ENCODE measurements at places on chromosomes 4 and X.
A peak's percentile ranks its signal among the peaks of the same experiment; 100 is the strongest.

DNA sequence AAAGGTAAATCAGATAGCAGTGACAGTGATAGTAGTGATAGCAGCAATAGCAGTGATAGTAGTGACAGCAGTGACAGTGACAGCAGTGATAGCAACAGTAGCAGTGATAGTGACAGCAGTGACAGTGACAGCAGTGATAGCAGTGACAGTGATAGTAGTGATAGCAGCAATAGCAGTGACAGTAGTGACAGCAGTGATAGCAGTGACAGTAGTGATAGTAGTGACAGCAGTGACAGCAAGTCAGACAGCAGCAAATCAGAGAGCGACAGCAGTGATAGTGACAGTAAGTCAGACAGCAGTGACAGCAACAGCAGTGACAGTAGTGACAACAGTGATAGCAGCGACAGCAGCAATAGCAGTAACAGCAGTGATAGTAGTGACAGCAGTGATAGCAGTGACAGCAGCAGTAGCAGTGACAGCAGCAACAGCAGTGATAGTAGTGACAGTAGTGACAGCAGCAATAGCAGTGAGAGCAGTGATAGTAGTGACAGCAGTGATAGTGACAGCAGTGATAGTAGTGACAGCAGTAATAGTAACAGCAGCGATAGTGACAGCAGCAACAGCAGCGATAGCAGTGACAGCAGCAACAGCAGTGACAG, 6.1 kb downstream of the DSPP start:
- DNase-seq, result no peak

GRCh38 chr4:17707671-17708070, 73.8 kb downstream of the FAM184B start:
- no peak for DNase-seq

GRCh38 chr4:141132709-141133145, 542 bp downstream of the RNF150 start:
- no peak for DNase-seq

- DNase-seq, result no peak
Measured at GRCh38 chr4:37400241-37400881, 155.8 kb downstream of the NWD2 start.

DNA sequence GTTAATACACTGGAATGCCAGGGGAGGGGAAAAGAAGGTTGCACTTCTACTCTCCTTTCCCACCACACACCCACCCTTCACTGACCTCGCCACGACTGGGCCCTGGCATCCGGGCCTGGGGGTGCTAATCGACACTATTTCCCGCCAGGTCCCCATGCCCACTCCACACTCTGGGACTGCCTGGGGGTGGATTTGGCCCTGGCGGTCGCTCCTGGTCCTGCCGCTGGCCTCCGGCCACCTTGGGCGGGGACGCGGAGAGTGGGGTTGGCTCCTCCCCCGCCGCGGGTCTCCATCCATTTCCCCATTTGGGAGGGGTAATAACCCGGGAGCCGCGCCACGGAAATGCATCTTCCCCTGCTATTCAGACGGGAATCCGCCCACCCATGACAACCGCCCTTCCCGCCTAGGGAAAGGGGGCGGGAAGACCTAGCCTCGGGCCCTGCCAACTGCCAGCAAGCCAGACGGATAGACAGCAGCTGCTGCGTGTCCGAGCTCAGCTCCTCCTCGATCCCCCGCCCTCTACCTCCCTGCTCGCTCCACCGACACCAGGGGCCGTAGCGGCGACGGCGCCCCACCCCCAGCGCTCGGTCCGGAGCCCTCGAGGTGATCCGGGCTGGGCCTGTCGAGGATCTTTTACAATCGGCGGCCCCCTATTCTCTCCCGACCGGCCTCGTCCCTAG, 78.1 kb downstream of the RLIM start:
- peak; percentile 98 for DNase-seq
